Muscle of leg (tissue), 16 donors: ENCODE measurements at places on chromosomes 16 and 17.

DNA sequence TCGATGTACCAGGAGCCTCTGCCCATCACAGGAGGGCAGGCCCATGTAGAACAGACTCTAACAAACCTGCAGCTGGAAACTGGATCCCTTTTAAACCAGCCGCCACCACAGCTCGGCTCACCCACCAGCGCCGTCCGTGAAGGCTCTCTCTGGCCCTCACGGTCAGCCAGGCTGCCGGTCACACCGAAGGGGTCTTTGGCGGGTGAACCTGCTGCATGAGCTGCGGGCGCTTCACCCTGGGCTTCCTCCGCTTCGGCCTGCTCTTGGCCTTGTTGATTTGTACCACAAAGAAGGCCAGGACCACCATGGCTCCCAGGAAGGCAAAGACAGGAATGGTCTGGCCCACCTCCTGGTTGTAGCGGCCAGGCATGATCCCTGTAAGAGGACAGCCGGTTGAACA lies 11.7 kb upstream of the SLC38A8 start:
- no peak for DNase-seq

- DNase-seq, result peak; percentile 41
Measured at GRCh38 chr16:54437401-54437800, 150.8 kb upstream of the IRX3 start.

DNA sequence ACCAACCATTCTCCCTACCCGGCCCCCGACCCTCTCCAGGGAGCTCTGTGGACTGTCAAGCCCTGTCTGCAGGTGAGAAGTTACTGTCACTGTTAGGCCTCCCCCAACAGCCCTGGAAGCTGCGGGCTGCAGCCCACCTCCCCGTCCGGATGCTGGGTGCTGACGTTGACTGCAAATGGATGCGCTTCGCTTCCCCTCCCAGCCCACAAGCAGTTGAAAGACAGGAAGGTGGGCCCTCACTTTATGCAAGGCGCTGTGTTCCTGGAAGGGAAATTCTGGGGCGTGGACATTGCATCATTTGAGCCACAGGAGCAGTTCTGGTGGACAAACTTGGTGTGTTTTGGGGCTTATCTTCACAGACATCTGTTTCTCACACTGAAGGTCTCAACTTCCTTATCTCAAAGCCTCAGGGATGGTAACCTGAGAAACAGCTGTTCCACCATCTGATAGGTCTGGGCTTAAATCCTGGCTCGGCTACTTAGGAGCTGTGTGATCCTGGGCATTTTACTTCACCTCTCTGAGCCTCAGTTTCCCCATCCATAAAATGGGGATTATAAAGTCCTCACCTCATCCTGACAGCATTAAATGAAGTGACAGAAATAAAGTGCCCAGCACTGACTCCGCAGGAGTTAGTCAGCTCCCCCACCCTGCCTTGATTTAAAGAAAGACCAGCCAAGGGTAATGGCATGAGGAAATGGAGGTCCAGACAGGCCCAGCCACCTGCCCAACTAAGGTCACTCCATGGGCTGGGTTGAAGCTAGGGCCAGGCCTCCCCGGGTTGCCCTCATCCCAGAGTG lies 4.6 kb upstream of the DRC7 start:
- peak; percentile 48 for DNase-seq

- DNase-seq, result no peak
Measured at GRCh38 chr17:27473190-27473747, 17.0 kb downstream of the KSR1 start.

DNA sequence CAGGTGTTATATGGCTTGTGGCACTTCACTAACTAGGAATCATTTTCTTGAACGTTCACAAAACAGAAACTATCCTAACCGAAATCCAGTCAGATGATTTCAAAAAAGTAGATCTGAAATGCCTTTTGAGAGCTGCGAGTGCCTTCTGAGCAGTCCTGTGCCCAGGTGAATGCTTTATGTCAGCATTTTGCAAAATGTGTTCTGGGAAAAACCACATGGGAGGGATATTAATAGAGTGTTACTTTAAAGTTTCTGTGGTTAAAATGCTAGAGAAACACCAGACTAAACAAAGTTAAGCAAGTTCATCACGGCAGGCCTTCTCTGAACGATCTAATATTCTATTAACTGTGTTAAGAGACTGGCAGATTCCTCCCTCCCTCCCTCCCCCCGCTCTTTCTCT lies 15.8 kb upstream of the RGS9 start:
- DNase-seq, result no peak

GRCh38 chr17:56833057-56833808 lies 487 bp downstream of the C17orf67 start:
- peak; percentile 64 for DNase-seq

DNA sequence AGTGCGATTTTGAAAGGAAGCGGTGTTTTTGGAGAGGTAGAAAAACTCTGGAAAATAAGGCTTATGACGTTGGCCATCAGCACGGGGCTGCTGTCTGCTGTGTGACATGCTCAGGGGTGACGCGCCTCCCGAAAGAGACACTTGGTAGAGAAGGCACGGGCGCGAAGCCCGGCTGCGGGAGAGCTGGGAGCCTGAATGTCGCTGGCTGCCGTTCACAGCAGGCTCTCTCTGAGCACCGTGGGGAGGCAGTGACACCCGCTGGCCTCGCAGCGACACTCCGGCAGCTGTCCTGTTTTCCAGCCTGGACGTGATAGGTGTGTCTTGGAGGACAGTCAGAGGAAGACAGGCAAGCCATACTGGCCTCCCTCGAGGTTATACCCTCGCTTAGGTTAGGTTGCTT lies 759.1 kb upstream of the RBFOX1 start:
- peak; percentile 4 for DNase-seq

- DNase-seq, result no peak
Measured at GRCh38 chr17:50047488-50048126, 8.3 kb upstream of the ITGA3 start.

DNA sequence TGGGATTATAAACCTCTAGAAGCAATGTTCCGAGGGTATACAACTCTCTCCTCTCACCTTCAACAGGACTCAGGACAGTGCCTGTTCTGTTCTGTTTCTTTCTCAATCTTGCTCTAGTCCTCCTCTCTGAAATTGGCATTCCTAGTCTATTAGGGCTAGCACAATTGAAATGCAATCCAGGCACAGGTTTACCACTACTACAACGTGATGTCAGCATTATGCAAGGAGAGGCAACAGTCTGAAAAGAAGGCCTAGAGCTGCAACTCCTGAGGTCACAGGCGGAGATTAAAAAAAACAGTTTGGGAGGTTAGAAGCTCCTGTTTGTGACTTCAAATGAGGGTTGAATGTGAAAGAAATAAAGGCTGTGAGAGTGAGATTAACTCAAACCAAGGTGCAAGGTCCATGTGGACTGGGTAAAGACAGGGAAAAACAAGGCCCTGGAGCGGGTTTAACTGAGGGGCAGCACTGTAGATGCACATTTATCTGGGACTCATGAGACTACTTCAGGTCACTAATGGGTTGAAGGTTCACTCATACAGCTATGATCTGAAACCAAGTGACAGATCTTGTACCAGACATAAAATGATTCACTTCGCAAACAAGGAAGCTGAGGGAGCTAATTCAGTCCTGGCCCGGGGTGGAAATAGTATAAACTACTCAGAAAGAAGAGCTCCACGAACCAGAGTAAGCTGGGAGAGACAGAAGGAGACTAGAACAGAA lies 16.8 kb downstream of the AMFR start:
- no peak for DNase-seq

GRCh38 chr16:85321509-85322271 lies 209.4 kb upstream of the CIBAR2 start:
- peak; percentile 98 for DNase-seq

GRCh38 chr17:55774846-55775271 lies 24.0 kb downstream of the PCTP start:
- peak; percentile 68 for DNase-seq

GRCh38 chr17:46976626-46977270 lies 2.3 kb downstream of the RPRML start:
- DNase-seq, result no peak

DNA sequence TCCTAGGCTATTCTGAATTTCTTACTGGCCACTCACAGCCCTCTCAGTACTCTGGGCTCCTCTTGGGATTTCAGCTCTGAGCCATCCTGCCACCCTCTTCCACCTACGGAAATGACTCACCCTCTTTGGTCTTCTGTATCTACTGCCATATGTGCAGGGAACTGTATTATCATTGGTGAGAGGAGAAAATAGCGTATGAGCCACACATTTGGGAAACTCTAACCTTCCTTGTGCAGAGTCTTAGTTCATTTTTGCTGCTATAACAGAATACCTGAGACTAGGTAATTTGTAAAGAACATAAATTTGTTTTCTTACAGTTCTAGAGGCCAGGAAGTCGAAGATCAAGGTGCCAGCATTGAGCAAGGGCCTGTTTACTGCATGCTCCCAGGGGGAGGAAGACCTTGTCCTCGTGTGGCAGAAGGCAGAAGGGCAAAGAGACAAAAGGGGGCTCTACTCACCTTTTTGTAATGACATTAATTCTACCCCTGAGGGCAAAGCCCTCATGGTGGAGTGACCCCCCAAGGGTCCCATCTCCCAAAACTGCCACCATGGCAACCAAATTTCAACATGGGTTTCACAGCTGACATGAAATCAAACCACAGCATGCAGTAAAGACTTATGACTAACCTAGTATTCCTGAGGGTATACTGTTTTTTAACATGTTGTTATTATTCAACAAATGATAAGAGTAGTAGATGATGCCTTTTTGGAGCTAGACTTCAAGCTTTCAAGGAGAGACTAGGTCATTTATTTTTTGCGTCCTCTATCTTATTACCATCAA lies 191.8 kb downstream of the PRKCA start:
- no peak for DNase-seq

DNA sequence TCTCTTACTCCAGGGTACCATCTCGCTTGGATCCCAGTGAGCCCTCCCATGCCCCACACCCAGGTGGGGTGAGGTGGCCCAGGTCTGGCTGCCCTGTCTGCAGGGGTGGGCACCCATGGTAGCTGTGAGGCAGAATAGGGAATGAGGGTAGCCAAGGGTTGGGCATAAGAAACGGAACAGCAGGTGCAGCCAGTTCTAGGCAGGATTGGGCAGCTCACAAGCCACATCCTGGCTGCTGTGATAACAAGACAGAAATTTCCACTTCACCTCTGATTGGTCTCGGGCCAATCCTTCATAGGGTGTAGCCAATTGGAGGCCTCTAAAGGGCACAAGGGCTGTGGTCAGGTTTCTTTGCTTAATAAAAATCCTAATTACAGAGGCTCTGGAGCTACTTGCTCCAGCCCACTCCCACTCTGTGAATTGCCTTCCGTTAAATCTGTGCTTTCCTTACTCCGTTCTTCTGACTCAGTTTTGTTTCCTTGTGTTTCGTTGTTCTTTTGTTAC lies 1.5 kb upstream of the ARHGDIG start:
- DNase-seq, result no peak

DNA sequence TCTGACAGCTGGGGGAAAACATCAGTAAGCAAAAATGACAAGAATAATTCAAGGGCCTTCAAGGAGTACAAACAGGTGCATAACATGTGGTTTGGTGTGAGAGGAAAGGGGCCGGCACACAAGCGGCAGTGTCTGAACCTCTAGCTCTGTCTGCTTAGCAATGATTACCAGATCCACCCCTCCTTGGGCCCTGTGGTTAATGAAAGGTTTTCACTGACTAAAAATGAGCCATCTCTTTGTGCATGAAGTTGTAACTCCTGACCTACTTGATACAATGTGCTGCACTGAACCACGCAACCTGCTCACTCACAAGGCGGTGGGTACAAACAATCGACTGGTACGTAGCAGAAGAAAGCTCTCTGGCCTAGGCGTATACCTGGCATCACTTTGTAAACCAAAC lies 15.1 kb downstream of the FAM117A start:
- DNase-seq, result no peak

DNA sequence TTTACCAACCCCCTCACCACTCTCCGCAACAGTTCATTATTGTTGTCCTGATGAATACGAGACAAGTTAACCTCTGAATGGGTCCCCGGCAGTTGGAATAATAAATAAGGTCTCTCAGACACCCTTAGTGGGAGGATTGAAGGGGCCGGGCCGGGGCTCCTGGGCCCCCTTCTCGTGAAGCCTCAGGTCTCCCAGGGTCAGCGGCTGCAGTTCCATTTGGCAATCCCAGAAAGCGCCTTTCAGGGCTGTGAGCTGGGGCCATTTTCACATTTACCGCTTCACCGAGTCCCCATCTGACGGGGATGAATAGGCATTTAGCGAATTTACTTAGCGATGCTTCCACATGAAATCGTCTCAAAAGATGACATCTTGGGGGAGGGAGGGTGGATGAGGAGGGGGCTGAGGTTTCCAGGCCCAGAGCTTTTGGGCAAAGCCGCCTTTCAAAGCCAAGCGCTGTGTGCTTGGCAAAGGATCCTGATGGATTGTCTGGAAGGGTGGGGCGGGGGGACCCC lies 309.8 kb downstream of the XYLT1 start:
- no peak for DNase-seq

- no peak for DNase-seq
Measured at GRCh38 chr16:10087151-10087550, 95.1 kb downstream of the GRIN2A start.

- DNase-seq, result no peak
Measured at GRCh38 chr16:340370-341091, 12.0 kb downstream of the AXIN1 start.

DNA sequence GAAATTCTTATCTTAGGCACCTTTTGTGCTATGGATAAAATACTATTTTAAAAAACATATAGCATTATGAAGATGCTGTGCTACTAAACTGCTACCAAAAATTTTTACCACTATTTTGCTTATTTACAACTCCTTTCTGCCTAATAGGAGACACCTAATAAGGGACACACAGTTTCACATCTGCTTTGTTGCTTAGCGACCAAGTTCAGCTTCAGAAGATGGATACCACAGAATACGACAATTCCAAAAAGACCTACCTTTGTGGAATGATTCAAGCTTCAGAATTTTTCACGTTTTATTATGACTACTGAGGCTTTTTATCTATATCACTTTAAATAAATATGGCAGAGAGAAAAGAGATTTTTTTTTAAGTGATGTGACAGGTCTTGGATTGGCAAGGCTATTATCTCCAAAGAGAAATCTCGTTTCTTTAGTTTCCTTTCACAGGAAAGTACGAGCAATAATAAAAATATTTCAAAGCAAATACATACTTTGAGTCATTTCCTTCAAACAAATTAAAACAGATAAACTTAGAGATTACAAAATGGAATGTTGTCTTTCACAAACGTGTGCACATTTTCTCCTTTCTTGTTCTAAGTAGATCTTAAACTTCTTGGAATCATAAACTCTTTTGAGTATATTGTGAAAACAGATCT lies 35.4 kb downstream of the SPAG9 start:
- DNase-seq, result no peak

DNA sequence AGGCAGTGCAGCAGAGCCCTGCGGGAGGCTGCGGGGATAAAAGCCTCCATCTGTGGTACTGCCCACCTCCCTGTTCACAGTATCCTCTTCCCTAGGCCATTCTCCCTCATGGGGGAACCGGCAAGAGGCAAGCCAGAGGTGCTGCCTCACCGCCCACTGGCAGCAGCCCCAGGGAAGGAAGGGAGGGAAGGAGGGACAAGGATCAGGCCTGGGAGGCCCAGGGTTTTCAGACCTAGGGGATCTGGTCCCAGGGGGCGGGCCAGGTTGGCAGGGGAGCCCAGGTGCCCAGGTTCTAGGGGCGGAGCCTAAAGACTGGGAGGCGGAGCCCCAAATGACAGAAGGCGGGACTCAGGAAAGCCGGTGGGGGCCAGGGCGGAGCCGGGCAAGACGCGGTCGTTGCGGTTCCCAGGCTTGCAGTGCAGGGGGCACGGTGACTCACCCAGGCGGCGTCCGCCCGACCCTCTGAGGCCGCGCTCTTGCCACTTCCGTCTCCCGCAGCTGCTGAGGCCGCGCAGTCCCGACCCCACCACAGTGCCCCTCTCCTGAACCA lies 3.0 kb upstream of the MTMR4 start:
- no peak for DNase-seq

- no peak for DNase-seq
Measured at GRCh38 chr16:1257561-1258224, 1.8 kb downstream of the TPSD1 start.
